ENCODE measurements at places on chromosomes 16 and 17.

DNA sequence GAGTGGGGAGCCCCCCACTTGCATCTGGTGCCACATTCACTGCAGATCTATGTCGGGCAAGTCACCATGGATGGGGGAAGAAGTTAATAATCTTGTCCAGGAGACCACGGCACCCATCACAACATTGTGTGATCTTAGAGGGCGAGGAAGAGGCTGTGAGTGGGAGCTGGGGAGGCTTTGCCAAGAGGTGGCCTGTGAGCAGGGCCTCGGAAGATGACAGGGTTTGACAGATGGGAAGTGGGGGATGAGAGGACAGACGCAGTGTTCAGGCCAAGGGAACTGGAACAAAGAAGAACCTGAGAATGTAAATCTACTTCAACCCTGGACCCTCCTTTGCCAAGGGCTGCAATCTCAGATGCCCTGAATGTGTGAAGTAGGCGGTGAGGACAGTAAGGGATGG, 12.4 kb downstream of the ACE start:
- DNase-seq = no peak

DNA sequence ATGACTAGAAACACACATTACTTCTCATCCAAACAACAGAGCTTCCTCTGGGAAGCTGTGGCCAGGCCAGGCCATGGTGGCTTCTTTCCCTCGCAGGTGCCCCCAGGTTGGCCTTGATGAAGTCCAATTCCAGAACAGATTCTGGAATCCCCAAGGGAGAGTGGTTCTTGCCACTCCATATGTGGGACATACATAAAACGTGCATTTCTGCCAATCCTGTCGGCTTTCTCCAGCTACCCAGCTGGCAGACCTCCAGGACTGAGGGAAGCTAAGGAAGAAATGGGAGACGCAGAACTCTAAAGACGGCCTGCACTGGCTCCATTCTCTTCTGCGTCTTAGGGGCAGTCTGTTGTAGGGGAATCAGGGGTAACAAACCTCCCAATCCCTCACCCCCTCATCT, 219.2 kb upstream of the CDH5 start:
- DNase-seq = no peak

DNA sequence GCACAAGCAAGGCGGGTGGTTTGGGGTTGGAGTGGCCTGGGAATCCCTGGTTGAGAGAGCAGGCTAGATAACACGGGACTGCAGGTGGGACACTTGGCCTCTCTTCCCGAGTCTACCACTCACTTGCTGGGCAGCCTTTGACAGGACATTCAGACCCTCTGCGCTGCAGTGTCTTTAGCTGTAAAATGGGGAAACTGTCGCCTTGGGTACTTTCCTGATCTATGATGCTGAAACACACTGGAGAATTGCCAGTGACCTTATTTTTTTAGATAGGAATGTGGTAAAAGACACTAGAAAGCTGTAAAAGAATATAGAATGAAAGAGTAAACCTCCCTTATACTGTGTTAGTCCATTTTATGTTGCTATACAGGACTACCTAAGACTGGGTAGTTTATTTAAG, 30.5 kb downstream of the KSR1 start:
- no peak for DNase-seq

DNA sequence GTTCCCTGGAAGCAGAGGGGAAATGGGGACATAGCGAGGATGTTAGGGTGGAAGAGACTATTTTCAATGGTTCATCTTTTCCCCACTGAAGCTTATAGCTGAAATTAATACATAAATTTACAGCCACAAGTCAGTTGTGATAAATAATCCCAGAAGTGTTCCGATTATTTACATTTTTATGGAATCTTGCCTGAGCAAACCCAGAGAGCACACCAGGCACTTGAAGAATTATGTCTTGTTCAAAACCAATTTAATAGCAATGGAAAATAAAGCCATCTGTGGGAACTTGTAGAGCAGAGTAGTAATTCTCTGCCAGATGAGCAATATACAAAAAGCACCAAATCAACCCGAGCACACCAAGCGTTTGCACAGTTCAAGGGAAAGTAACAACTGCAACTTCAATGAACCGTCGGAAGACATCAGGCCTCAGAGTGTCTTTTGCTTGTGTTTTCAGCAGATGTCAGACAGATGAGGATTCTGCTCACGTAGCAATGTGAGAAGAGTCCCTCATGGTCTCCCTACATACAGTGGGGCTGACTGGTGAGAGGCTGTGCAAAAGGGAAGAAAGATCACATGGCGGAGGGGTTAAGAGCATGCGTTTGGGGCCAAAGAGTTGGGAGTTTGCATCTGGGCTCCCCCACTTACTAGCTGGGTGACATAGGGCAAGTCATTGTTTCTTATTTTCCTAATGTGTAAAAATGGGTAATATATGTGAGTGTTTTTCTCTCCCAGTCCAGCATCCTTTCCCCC, 148.7 kb upstream of the HS3ST2 start:
- no peak for DNase-seq

- no peak for DNase-seq
Measured at GRCh38 chr16:49833085-49833484, 22.8 kb downstream of the ZNF423 start.

DNA sequence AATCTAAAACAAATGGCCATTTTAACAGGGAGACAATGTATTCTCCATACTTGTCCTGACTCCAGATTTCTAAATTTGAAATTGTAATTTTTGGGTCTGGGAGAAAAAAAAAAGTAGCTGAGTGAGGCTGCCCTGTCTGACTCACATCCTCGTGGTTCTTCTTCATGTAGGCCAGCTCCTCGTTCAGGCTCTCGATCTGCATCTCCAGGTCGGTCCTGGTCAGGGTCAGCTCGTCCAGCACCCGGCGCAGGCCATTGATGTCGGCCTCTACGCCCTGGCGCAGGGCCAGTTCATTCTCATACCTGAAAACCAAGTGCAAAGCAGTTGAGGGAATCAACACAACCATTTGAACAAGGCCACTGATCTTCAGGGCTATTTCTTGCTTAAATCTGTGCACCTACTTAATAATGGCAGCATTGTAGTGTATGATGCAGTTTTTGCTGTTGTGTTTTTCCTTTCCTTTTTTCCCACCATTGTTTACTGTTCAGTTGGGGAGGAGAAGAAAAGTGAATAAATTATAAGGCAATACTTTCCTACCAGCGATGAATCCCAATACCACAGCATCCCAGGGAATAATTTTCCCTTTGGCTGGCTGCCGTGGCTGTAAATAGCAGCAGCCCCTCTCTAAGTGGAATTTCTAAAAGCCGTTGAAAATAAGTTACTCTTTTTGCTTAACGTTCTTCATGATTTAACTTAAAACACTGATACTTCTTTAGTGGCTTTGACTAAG, 2.2 kb downstream of the KRT12 start:
- no peak for DNase-seq

DNA sequence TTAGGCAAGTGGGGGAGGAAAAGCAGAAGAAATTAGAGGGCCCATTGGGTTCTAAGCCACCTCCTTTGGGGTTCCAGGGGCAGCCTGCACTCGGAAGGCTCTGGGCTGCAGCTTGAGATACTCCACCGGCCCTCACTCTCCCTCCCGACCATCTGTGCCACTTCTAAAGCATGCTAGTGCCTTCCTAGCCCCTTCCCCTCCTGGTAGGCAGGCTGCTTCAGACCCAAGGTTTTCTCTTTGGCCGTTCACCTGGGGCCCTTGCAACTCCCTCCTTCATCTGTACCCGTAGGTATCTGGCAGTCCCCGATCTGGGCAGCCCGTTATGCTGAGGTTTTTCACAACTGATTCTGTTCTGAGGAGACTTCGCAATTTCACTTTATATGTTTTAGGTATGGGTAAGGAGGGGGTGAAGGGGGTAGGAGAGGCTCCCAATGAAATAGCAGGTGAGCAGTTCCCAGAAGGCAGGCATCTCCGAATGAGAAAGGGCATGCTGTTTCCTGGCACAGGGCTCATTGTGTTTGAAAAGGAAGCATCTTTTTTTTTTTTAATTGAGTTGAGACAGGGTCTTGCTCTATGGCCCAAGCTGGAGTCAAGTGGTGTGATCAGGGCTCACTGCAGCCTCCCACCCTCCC, 98.7 kb downstream of the RAB11FIP4 start:
- DNase-seq = no peak

GRCh38 chr16:71933913-71934695, 38.8 kb downstream of the IST1 start:
- DNase-seq = no peak

DNA sequence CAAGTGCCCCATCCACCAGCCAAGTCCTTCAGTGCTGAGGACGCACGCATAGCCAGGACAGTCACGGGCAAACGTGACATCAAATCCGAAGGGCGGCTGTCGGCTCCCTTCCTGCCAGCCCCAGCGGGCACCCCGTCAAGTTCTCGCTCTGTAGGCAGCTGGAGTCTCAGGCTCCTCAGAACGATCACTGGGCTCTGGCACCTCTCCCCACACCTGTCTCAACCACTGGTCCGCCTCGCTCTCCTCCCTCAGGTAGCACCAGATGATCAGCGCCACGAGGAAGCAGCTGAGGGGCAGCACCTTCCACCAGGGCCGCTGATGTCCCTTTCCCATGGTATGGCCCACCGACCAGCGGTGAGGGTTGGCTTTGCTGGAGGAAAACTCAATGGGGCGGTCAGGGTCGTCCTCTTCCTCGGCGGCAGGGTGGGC, 422 bp downstream of the UQCC4 start:
- DNase-seq = no peak

GRCh38 chr16:82345318-82345717, 175.3 kb upstream of the MPHOSPH6 start:
- DNase-seq = no peak

- no peak for DNase-seq
Measured at GRCh38 chr16:17776888-17777287, 306.1 kb upstream of the XYLT1 start.

DNA sequence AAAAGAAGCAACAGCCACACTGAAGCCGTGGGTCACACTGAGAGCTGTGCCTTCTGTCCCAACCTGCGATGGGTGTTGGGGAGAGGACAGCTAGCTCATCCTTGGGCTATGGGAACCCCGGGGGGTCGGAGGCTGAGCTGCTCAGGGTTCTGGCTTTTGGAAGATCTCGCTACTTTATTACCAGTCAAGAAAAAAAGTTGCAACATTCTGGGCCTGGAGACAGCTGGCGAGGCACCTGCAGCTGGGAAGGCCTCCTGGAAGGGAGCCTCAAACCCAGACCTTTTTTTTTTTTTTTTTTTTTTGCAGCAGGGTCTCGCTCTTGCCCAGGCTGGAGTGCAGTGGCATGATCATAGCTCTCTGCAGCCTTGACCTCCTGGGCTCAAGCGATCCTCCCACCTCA, 24.9 kb downstream of the TPSD1 start:
- no peak for DNase-seq

- peak; percentile 2 for DNase-seq
Measured at GRCh38 chr16:53053967-53054669, 673 bp upstream of the CHD9 start.

GRCh38 chr16:64416216-64417005, 705.5 kb downstream of the CDH11 start:
- DNase-seq = no peak

DNA sequence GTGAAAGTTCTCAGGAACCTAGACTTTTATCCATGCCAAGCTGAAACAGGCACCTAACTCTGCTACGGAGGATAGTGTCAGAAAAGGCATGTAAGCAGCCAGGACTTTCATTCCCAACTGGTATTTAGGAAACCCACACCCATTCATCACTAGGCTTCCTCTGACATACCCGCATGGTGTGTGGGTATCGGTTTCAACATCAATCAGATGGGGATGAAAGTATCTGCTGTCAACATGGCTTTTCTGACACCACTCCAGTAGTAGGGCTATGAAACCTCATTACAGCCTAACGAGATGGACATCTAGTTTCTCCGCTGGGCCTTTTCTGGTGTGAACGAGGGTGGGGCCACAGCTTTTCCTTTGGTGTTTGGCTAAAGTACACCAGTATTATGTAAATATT, 1178.3 kb downstream of the CDH11 start:
- DNase-seq = no peak

DNA sequence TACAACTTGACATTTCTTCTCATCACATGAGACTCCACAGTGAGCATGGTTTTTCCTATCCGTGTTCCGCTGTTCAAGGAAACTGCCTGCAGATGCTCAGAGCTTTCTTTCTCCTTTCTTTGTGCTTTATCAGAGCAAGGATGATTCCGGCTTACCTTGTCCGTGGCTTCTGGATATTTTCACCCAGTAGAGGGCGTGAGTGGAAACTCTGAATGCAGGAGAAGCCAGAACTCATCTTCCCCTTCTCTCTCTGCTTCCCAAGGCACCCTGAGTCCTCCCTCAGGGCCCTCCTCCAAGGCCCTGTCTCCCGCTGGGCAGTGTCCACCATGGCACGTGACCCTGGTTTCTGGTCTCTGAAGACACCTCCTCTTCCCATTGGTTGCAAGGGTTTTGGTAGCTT, 721.1 kb upstream of the RBFOX1 start:
- no peak for DNase-seq

DNA sequence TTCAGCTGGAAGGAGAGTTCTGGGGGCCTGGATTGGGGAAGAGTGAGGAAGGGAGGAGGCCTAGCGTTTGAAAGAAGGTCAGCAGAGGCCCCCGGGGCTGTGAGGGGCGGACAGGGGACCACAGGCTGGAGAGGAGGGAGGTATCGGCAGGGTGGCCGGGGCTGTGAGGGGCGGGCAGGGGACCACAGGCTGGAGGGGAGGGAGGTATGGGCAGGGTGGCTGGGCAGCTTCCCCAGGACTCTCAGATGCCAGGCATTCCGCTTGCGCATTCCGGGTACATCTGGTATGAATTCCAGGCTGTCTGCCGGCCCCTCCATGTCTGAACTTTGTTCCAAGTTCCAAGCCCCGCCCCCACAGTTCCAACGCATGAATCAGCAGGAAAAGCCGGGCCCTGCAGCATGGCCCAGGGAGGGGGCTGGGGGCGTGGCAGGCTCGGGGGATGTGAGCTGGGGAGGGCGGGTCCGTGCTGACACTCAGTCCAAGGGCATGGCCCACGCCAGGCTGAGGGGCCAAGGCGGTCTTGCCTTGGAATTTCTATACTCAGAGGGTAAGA, 4.3 kb upstream of the TLCD2 start:
- DNase-seq = peak; percentile 59

DNA sequence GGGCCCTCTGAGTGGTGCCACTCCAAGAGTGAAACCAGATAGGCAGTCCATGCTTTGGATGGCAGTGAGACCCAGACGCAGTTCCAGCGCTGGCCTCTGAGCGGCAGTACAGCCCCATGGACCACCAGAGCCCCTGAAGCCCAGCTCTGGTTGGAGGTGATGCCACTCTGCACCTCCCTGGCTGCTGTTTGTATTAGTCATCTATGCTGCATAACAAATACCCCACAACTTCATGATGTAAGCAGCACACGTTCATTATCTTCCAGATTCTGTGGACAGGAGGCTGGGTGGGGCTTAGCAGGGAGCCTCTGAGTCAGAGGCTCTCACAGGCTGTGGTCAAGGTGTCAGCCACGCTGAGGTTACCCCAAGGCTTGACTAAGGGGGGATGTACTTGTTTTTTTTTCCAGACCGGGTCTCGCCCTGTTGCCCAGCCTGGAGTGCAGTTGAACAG, 5.1 kb upstream of the NME4 start:
- DNase-seq = peak; percentile 61

DNA sequence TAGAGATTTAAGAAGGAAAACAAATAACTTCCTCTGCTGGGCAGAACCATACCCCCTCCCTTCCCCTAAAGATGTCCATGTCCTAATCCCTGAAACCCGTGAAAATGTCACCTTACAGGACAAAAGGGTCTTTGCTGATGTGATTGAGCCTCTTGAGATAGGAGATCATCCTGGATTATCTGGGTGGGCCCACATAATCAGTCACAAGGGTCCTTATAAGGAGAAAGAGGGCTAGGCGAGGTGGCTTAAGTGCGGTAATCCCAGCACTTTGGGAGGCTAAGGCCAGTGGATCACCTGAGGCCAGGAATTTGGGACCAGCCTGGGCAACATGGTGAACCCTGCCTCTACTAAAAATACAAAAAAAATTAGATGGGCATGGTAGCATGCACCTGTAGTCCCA, 12.0 kb upstream of the SLC39A11 start:
- DNase-seq = no peak
